ENCODE measurements at places on chromosomes 5 and 9.
A peak's percentile ranks its signal among the peaks of the same experiment; 100 is the strongest.

DNA sequence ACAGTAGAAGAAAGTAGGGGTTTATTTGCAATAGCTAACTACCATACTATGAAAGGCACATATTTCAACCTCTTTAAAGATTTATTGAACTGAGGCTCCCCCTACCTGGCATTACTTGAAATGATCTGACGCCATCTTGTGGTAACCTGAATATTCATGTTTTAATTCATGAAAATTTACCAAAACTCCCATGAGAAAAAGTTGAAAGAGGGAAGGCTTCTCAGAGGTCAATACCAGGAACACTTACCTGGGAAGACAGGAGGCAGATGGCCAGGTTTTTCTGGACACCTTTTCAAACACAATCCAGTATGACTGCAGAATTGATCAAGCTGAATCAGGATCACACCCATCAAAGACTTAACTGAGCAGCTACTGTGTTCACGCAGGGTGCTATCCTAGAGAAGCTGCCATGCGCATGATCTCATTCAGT lies 9.4 kb downstream of the PRELID2 start:
- H3K4me3 ChIP-seq: no peak overlapping the region
- no peak overlapping the region for H3K27ac ChIP-seq
- H3K27me3 ChIP-seq: peaks cover 1% of the 10 kb centered on the region
- no peak for DNase-seq
- H3K36me3 ChIP-seq: no peaks in the 10 kb centered on the region
- H3K4me1 ChIP-seq: peaks cover 3% of the 10 kb centered on the region

DNA sequence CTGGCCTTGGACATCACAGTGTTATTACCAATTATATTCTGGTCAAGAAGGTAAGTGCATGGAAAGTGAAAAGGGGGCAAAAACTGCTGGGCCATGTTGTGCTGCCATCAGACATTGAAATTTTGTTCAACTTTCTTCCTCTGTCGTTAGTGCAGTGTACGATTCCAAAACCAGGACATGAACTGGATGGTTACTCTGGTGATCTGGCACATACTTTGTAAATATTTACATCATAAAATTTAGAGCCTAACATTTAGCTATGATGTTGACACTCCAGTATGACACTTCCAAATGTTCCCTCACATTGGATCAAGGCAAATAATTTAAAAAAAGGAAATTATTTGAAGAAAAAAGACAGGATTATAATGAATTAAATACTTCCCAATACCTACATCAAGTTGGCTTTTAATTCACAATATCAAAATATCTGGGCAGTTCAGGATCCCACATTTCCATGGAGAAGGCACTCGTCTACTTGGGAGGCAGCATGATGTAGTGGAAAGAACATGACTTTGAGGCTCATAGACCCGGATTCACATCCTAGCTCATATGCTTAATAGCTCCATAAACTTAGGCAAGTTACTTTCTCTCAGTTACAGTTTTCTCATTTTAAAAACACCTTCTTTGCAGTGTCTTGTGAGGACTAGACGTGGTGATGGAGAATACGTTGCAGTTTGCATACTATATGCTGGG lies 342.5 kb upstream of the MPDZ start:
- H3K27me3 ChIP-seq: no peaks in the 10 kb centered on the region
- H3K4me1 ChIP-seq: no peaks in the 10 kb centered on the region
- H3K27ac ChIP-seq: no peak overlapping the region
- no peaks in the 10 kb centered on the region for H3K36me3 ChIP-seq
- DNase-seq: no peak

DNA sequence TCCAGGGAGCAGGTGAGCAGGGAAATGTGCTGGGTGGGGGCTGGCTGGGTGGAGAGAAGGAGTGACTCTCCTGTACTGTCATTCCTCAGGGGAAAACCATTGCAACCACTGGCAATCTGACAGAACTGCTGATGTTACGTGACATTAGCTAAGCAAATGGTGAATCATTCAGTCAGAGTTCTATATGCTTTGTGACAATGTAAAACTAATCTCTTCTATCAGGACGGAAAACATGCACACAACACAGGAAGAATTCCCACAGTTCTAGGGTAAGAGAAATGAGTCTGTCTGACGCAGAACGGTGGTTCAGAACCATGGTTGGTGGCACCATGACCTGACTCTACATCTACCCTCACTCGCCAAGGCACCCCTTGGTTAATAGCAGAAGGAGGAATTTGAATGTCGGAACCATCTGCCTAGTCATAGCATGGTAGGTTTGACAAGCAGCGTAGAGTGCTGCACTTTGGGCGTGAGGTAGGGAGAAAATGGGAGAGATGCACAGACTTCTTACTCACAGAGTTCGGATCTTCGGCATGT lies 243.6 kb upstream of the PANK3 start:
- H3K27me3 ChIP-seq: peaks cover 6% of the 10 kb centered on the region
- peak overlapping the region; percentile 94 for H3K27ac ChIP-seq
- peak overlapping the region; percentile 58 for H3K4me3 ChIP-seq
- peak; percentile 71 for DNase-seq

GRCh38 chr9:37562826-37563225 lies 13.4 kb downstream of the FBXO10 start:
- DNase-seq: no peak
- H3K4me1 ChIP-seq: no peaks in the 10 kb centered on the region
- no peaks in the 10 kb centered on the region for H3K27me3 ChIP-seq

GRCh38 chr5:4313138-4313537 lies 717.5 kb downstream of the IRX1 start:
- no peak for DNase-seq
- H3K4me3 ChIP-seq: no peak overlapping the region
- no peak overlapping the region for H3K27ac ChIP-seq
- H3K27me3 ChIP-seq: no peaks in the 10 kb centered on the region
- no peaks in the 10 kb centered on the region for H3K4me1 ChIP-seq
- no peaks in the 10 kb centered on the region for H3K36me3 ChIP-seq
